Cortex of kidney (tissue), 1 donor: ENCODE measurements at places on chromosomes 2 and 18.

GRCh38 chr2:131023758-131024157 is 69.5 kb downstream of the FAM168B start:
- DNase-seq = no peak

GRCh38 chr18:36672437-36673344 is 156.1 kb downstream of the TPGS2 start:
- no peak for DNase-seq

- DNase-seq = no peak
These were observed 296.6 kb downstream of the LRRTM1 start for GRCh38 chr2:80007777-80008503.

- DNase-seq = no peak
These were observed 43.6 kb upstream of the IHH start for GRCh38 chr2:219104107-219105035.

DNA sequence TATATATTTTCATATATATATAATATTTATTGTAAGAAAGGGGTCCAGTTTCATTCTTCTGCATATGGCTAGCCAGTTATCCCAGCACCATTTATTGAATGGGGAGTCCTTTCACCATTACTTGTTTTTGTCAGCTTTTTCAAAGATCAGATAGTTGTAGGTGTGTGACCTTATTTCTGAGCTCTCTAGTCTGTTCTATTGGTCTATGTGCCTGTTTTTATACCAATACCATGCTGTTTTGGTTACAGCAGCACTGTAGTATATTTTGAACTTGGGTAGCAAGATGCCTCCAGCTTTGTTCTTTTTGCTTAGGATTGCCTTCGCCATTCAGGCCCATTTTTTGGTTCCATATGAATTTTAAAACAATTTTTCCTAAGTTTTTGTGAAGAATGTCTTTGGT is 320.1 kb downstream of the CDH2 start:
- no peak for DNase-seq

- DNase-seq = no peak
These were observed 99.5 kb upstream of the AGAP1 start for GRCh38 chr2:235394278-235394828.
